Central memory CD4-positive, alpha-beta T cell (primary cell): ENCODE measurements at places on chromosomes 11 and 22.

DNA sequence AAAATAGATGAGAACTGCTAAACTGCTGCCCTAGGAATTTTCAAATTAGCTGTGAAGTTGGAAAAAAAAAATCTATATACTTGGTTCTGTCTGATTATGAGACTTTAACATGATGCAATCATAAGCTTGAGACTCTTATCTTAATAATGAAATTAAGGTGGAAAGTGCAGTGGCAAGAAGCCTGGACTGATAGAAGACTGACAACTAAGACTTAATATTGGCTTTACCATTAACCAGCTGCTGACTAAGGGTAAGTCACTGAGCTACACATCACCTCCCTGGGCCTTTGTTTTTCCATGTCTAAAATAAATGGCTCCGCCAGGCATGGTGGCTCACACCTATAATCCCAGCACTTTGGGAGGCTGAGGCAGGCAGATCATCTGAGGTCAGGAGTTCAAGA lies 56.9 kb downstream of the SLC35F2 start:
- no peak for DNase-seq

DNA sequence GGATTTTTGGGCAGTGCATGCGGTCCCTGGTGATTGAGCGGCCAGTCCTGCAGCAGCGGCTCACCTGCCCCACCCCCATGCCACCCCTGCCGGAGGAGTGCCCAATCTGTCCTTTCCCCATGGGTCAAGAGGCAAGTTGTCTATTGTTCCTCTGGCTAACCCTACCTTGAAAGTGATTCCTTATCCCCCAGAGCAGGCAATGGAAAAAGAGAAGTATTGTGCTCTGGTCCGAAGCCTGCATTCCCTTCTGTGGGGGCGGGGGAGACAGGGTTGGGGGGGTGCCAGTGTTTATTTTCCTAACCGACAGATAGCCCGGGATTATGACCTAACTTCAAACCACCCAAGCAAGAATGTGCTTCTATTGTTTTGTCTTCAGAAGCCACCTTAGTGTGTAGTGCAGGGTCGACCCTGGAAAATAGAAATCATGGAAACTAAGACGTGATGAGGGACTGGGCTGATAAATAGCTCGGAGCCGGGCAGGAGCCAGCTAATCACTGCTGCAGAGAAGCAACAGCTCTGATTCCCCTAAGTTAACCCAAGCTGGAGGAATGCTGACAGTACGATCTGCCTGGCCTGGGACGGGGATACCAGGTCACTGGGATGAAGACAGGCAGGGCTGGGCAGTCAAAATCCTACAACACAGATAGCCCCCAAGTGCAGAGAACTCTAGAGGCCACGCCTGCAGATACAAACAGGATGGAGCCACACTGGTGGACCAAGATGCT lies 38.7 kb upstream of the ATXN10 start:
- DNase-seq = no peak

- DNase-seq = no peak
These were observed 29.7 kb upstream of the DDX6 start for GRCh38 chr11:118820412-118821357.

DNA sequence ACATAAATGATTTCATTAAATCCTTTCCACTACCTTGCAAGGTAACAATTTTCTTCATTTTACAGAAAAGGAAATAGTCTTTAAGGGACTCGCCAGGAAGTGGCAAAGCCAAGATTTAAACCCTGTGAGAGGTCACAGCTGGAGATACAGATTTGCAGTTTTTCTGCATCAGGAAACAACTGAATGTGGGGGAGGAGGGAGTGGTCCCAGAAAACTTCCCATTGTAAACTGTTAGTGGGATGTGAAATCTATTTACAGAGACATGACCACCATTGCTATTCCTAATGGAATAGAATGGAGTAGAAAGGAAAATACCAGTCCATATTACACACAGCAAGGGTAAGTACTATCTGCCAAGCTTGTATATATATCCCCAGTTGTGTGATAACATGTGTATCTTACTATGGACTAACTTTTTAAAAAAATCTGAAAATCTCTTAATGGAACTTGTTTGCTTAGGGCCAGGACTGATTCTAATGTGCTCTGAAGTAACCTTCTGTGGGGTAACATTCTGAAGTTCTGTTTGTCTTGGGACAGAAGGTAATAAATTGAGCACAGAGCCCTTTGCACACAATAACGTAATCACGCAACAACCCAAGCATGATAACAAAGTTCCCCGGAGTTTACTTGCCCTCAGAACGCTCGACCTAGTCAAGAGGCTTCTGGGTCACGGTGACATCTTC lies 10.9 kb upstream of the TSKU start:
- DNase-seq = no peak

GRCh38 chr22:24703101-24703500 lies 71.4 kb downstream of the PIWIL3 start:
- DNase-seq = no peak

GRCh38 chr11:71286701-71287643 lies 34.6 kb upstream of the SHANK2 start:
- no peak for DNase-seq

DNA sequence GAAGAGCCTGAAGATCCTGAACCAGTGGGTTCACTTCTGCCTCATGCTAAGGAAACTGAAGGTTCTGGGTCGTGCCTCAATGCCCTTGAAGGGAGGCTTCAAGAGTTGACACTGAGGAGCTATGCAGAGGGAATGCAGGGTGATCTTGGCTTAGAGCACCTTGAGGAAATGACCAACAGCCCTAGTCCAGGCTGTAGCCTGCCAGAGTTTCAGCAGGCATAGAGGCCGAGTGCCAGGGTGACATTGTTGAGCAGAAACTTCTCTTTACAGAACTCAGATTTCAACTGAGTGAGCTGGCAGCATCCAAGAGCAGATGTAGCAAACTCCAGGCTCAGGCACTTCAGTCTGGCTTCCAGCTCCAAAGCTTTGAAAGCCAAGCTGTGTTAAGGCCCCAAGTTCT lies 23.1 kb upstream of the CAPRIN1 start:
- no peak for DNase-seq

GRCh38 chr22:31829505-31829904 lies 75.7 kb downstream of the DEPDC5 start:
- no peak for DNase-seq

GRCh38 chr11:35133656-35134055 lies 5.3 kb upstream of the CD44 start:
- DNase-seq = no peak

DNA sequence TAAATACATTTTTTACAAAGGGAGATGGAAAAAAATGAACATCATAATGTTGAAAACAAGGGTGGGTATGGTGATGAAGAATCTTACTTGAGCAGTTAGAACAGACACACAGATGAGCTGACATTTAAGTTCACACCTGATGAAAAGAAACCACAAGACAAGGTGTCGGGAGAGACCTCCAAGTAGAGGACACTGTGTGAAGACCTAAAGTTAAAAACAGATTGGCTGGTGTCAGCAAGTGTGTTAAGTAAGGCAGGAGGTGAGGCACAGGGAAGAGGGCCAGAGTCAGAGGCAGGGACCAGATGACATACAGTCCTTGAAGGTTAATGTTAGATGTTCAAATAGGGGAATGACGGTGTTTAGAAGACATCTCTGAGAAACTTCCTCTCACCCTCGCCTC lies 236.8 kb downstream of the FAT3 start:
- no peak for DNase-seq

GRCh38 chr22:42468841-42469240 lies 36.6 kb upstream of the NFAM1 start:
- DNase-seq = no peak
